ENCODE measurements at places on chromosomes 2 and 18.

- peak; percentile 2 for DNase-seq
Measured at GRCh38 chr2:178066890-178067669, 5.5 kb downstream of the PDE11A start.

- DNase-seq, result no peak
Measured at GRCh38 chr2:230984393-230985220, 11.3 kb upstream of the SPATA3 start.

GRCh38 chr2:207143215-207144172 is 22.3 kb downstream of the KLF7 start:
- no peak for DNase-seq

DNA sequence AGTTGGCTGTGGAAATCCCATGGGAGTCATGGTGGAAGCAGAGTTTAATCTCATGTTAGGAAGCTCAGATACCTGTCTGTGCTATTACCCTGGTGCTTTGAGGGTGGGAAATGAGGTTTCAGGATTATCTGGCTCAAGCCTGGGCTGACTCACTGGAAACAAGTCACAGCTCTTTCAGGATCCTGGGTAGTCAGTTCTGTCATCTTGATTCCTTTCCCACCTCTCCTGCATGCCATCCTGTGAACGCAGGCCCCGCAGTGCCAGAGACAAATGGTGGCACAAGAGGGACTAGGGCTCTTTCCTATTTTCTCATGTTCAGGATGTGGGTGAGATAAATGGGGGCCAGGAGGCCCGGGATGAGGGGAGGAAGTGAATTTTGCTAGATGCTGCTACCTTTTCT is 3.7 kb upstream of the FAM136A start:
- no peak for DNase-seq

- DNase-seq, result peak; percentile 54
Measured at GRCh38 chr2:204655101-204655500, 109.8 kb downstream of the PARD3B start.

GRCh38 chr2:96954011-96954846 is 32.2 kb downstream of the FAM178B start:
- DNase-seq, result no peak

GRCh38 chr18:22168360-22168921 is 948 bp upstream of the GATA6 start:
- DNase-seq, result peak; percentile 50

DNA sequence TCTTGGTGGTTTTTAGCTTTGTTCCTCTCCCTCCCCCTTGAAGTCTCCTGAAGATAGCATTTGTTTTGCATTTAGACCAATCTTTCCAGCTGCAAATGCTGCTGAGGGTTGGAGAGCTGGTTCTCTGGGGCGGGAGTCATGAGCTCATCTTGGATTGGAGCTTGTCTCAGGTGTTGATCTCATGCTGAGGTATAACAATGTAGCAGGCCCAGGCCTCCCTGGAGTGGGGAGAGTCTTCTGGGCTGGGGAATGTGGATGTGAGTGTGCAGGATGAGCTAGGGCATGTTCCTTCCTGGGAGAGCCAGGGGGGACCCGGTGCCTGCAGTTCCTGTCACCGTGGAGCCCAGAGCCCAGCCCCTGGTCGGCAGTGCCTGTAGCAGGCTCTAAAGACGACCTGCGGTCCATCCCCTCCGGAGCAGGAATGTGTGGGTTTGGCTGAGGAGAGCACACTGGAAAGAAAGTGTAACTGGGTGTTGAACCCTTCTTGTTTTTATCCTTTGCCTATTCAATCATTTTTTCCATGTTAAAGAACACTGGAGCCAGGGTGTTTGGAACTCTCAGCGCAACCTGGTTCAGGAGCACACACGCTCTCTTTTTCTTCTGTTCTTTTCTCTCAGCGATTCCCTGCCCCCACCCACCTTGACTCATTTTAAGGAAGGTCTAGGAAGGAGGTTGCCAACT is 2.7 kb downstream of the ZNF532 start:
- no peak for DNase-seq

Measured in NCI-H226 (cell line).